ENCODE measurements at places on chromosomes 2 and 18. TPM values are rescaled to one million over a fixed set of nuclear protein-coding genes. Genes with fewer than 3 reads are reported as not detected.

DNA sequence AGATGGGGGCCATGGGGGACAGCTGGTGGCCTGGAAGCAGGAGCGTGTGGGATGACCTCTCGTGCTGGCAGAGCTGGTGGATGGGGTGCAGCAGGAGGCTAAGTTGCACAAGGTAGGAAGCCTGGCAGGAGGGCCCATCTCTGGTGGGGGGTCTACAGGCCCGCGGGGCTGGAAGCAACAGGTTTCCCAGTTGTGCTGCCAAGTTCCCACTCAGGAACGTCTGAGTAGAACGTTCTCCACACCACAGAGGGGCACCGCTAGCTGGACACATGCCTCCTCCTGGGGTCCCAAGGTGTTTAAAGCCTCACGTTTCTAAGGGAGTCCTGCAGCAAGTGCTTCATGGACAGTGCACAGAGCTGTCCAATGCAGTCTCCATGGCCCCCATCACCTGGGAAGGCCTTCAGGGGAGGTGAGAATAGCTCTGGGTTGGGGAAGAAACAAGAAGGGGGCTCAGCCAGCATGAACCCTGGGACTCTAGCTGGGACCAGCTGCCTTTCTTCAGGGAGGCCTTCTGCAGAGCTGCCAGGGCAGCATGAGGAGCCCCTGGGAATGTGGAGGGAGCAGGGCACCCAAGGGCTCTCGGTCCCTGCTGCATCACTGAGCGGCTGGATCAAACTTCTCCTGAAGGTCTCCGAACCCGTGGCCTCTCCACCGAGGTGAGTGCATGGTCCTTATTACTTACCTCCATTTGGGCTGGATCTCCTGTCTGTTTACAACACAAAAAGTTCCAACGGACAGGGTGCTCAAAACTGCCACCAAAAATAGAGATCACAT is 80.0 kb downstream of the TWIST2 start:
- H3K4me3 ChIP-seq, result no peak overlapping the region
- H3K27ac ChIP-seq, result no peak overlapping the region
- DNase-seq, result no peak
- H3K27me3 ChIP-seq, result peaks cover 6% of the 10 kb centered on the region

The NPAS2 gene
- 0.84 TPM for total RNA-seq

DNA sequence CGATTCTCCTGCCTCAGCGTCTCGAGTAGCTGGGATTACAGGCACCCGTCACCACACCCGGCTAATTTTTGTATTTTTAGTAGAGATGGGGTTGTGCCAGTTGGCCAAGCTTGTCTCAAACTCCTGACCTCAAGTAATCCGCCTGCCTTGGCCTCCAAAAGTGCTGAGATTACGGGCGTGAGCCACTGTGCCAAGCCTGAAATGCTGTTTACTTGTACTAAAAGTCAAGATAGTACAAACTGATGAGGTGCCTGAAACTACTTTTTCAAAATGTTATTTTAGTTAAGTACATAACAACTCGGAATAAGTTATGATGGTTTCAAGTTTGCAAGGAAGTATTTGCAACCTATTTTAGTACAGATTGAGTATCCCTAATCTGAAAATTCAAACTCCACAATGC is 85.7 kb downstream of the CEP192 start:
- H3K4me1 ChIP-seq, result no peaks in the 10 kb centered on the region
- no peaks in the 10 kb centered on the region for H3K27me3 ChIP-seq
- H3K36me3 ChIP-seq, result peaks cover 48% of the 10 kb centered on the region
- DNase-seq, result no peak
- H3K27ac ChIP-seq, result no peak overlapping the region

The PPP4R1 gene
- 180 TPM for total RNA-seq

The GALNT3 gene
- total RNA-seq, result 18.4 TPM

- H3K27me3 ChIP-seq, result no peaks in the 10 kb centered on the region
- peaks cover 18% of the 10 kb centered on the region for H3K4me1 ChIP-seq
- no peak overlapping the region for H3K27ac ChIP-seq
- H3K36me3 ChIP-seq, result peaks cover 8% of the 10 kb centered on the region
- H3K4me3 ChIP-seq, result no peak overlapping the region
- DNase-seq, result no peak
Measured at GRCh38 chr2:69389271-69389670, 2.2 kb upstream of the GFPT1 start.

The CERKL gene
- total RNA-seq, result 2.9 TPM

DNA sequence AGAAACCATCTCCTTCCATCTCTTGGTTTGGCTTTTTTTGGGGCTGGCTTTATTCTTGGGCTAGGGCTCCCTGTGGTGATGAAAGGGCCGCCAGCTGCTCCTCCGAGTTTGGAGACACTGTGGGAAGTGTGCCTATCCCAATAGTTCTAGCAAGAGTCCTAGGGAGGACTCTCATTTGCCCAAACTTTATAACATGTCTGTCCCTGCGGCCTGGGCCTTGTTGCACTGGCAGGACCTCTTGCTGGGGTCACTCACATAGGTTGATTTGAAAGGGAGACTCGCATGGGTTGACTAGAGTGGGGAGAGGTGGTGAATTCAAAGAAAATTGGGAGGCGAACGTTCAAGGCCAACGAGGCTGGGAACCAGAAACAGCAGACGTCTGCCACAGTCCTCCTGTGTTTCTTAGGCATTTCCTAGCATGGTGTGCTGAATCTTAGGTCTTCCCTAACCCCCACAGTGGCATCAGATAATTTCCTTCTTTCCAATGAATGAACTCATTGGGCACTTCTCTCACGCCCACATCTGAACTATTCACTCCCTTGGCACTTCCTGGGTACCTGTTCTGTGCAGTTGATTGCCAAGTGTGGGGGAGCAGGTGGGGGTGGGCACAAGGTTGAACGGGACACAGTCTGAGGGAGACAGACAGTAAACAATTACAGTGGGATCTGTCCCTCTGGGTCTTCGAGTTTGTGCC is 26.8 kb downstream of the NIFK start:
- no peaks in the 10 kb centered on the region for H3K36me3 ChIP-seq
- H3K27ac ChIP-seq, result no peak overlapping the region

DNA sequence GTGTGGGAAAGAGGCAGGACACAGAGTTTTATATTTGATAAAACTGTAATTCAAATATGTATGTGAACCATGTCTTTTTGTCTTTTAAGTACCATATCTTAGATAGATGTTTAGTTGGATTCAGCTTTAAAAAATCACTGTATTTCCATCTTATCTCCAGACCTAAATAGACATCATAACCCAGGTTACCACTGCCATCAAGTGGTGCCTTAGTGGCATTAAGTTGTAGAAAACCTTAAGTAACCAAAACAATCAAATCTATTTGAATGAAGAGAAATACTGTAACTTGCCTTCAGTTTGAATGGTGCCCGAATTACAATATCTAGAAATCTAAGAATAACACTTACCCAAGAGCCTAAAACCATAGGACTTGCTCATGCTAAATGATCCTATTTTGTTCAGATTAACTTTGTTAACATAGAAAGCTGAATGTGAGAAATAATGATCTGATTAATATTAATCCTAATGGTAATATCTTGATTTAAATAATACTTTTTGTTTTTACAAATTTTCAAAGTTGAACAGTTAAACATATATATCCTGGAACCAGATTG is 92.5 kb upstream of the MAP2 start:
- peaks cover 8% of the 10 kb centered on the region for H3K4me1 ChIP-seq
- no peaks in the 10 kb centered on the region for H3K36me3 ChIP-seq
- H3K4me3 ChIP-seq, result no peak overlapping the region
- H3K27ac ChIP-seq, result no peak overlapping the region

GRCh38 chr2:43212931-43213330 is 13.5 kb downstream of the ZFP36L2 start:
- H3K27me3 ChIP-seq, result no peaks in the 10 kb centered on the region
- H3K4me3 ChIP-seq, result no peak overlapping the region
- H3K4me1 ChIP-seq, result peaks cover 12% of the 10 kb centered on the region
- DNase-seq, result no peak
- H3K36me3 ChIP-seq, result no peaks in the 10 kb centered on the region
- peak overlapping the region; percentile 64 for H3K27ac ChIP-seq

All from progenitor cell of endocrine pancreas (in vitro differentiated cells).